Omental fat pad (tissue), 4 donors: ENCODE measurements at places on chromosomes 3 and 15.

GRCh38 chr15:60162968-60163355, 158.9 kb downstream of the FOXB1 start:
- no peak for DNase-seq

DNA sequence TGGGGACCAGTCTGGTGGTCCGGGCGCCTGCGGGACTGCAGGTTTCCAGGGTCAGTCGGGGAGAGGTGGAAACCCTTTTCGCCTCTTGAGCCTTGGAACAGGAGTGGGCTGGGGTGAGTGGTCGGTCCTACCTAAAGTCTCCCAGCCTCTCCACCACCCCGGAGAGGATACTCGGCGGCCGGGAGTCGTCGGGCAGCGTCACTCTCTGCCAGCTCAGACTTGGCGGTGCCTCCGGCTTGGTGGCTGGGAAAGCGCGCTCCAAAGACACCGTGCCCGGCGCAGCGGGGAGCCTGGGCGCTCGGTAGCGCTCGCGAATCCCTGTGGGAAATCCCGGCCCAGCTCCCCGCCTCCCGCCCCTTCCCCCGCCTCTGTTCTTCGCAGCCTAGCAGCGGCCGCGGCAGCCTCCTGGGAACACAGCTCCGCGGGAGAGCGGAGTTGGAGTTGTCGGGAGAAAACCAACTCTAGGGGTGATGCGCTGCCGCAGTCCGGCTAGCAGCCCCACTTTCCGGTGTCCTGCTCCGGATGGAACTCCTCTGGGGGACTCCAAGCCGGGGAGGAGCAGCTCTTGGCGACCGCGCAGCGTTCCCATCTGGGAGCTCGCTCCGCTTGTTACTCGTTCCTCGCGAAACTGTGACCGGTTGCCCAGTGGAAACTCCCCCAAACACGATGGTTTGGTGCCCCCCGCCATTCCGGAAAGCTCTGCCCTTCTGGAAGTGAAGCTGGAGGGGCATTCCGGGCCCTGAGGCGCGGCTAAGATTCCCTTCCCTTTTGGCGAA, 1.4 kb downstream of the EPHB1 start:
- no peak for DNase-seq

DNA sequence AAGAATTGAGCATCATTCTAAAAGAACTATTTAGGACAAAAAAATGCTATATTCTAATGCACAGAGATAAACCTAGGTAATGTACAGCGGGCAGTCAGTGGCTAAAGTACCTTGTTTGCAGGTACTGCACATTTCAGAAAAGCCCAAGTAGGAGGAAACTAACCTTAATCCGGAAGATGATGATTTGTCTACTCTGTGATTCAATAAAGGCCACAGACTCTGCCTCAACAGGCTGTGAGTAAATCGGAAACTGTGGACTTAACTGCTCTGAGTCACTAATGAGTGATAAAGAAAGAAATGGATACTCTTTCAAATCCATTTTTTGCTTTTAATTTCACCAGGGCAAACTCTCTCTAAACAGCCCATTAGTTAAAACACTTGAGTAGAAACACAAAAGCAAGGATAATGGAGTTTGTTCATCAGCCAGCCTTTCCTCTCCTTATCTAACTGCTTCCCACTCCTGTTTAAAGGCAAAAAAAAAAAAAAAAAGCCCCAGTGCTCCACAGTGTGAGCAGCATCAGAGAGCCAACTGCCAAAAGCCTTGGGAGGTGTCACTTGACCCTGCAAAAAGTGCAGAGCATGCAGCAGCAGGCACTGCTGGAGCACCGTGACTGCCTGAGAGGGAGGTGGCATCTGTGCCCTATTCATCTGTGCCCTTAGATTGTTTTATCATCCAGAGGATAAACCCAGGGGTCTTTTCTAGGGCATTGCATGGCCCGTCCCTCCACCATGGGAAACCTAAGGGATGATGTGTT, 187.7 kb downstream of the SATB1 start:
- no peak for DNase-seq

DNA sequence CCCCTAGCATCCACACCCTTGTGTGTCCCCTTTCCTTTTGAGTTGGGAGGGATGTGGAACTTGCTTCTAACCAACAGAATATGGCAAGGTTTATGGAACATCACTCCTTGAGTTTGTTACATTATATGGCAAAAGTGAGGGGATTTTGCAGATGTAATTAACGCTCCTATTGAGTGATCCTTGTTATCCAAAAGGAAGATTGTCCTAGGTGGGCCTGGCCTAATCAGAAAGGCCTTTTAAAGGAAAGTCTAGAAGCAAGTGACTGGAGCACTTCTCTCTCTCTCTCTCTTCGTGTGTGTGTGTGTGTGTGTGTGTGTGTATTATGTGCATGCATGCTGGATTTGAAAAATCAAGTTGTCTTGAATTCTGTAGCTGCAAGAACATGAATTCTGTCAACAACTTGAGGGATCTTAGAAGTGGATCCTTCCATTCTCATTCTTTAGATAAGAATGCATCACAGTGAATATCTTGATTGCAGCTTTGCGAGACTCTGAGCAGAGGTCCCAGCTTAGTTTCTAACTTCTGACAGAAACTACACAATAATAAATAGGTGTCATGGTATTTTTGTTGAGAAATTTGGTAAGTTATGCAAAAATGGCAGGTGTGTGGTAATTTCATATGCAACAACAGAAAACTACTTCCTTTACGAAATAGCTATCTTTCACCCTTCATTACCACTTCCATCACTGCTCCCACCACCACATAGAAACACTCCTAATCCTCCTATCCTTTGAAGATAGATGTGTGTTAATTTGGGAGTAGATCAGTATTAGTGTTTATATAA, 360.9 kb upstream of the CBLB start:
- DNase-seq = no peak

DNA sequence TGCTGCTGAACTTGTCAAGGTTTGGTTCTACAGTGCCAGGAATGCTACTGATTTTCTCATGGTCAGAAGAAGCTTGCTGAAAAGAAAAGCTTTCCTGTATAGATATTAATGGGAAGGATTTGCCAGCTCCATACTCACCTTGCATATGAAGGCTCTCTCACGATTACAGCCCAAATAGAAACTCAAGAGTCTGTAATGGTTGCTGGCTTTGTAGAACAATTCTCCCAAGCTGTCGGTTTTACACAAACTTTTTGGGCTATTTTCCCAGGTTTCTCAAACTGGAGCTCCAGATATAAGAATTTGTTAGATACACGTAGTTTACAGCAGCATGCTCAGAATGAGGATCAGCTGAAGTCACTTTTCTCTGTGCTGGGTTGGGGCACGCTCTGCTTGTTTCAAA, 30.1 kb upstream of the LRRC3B start:
- DNase-seq = no peak

DNA sequence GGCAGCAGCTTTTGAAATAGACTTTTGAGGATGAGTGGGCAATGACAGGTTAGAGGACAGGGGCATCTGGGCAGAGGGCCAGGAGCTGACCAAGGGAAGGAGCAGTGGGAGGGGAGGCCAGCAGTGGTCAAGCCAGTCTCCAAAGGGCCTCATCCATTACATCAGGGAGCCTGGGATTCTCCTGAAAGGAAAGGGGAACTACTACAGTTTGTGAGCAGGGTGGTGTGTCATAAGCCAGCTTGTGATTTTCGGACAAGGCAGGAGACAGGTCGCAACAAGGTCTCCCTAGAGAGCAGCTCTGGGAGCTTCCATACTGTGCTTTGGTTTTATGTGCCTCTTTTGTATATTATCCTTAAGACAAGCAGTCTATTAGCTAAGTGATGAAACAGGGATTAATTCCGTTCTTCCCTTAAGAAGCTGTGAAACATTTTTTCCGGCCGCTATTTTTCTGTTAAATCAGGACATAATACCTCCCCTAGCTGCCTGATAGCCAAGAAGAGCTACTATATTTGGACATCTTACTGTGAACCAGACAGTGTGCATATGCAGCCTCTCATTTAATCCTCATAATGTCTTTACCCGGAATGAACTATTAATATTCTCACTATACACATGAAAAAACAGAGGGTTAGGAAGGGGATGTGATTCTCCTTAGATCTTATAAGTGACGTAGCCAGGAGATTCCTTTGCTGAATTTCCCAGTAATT, 46.4 kb downstream of the C2CD4B start:
- DNase-seq = no peak

DNA sequence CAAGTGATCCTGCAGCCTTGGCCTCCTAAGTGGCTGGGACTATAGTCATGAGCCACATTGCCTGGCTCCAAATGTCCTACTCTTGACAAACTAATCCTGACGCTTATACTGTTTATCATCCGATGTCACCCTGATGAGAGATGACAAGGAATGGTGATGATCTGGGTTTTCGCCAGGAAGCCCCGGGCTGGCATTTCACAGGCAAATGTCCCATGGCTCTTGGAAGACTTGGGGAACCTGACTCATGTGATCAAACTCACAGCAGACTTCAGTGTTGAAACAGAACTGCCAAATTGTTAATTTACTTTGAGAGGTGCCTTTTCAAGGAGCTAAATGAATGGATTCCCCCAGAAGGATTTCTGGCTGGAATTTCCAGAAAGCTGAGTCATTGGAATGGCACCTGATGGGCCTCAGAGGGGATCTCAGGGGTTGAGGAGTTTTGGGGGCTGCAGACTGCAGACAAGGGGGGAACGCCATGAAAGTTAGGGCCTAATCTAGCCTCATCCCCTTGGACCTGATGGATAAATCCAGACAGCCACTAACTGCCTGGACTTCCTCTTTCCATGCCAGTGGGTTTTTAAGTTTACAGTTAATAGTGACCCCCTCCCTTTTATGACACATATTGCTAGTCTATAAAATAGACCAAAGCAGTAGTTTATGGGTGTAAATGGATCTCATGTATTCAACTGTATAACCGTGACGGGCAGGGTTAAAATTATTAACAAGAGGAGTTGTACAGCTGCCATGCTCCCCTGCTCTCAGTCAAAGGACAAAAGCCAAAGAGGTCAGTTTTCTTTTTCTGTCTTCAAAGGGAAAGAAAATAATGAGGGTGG, 146.6 kb downstream of the CHSY1 start:
- no peak for DNase-seq

- no peak for DNase-seq
Observed at GRCh38 chr3:7282988-7283387, 422.1 kb downstream of the GRM7 start.

GRCh38 chr15:66843581-66843980, 141.5 kb downstream of the SMAD6 start:
- DNase-seq = no peak

GRCh38 chr3:71863563-71864190, 78.7 kb upstream of the PROK2 start:
- no peak for DNase-seq

GRCh38 chr3:188417271-188417696, 263.3 kb downstream of the LPP start:
- DNase-seq = no peak

GRCh38 chr3:144915202-144915601, 943.6 kb downstream of the DIPK2A start:
- no peak for DNase-seq

GRCh38 chr3:141384157-141384556, 15.9 kb downstream of the ZBTB38 start:
- no peak for DNase-seq

GRCh38 chr15:85499371-85499887, 119.0 kb downstream of the AKAP13 start:
- no peak for DNase-seq

DNA sequence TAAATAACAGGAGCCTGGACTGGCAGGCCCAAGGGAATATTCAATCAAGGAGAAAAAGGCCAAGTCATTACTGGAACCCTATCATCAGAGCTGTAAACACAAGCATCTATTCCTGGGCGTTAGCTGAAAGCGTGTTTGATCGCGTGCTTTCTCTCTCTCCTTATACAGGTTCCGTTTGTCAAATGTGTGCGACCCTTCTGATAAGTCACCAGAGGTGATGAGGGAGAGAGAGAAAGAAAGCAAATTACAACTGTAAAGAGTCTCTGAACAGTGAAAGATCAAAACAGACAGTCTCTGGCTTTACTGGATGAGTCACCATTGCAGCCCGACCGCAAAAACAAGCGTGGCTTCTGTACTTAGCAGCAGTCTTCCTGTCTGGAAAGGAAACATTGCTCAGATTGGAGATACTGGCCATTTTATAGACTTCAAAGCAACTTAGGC, 39.5 kb upstream of the TPRG1 start:
- DNase-seq = no peak

- DNase-seq = no peak
Observed at GRCh38 chr3:112653209-112653871, 12.4 kb upstream of the CCDC80 start.

GRCh38 chr3:175208326-175208725, 349.2 kb downstream of the NAALADL2 start:
- DNase-seq = no peak

DNA sequence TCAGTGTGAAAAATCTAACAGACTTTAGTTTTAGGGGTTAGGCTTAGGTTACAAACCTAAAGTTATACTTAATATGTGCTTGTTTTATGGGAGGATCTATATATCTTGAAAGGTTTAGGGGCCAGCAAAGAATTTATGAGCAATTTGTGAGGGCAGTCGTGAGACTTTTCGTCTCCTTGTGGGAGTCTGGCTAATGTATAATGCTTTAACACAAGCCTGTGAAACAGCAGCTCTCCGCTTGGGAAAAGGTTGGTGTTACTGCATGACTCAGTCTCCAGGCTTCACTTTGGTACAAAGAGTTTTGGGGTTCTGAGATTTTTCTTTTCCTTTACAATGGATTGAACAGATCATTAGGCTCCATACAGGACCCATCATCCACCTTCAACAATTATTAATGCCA, 79.0 kb upstream of the MFGE8 start:
- DNase-seq = no peak
